Activated CD4-positive, CD25-positive, alpha-beta regulatory T cell (primary cell): ENCODE measurements at places on chromosomes 3 and 15.

- DNase-seq = no peak
Measured at GRCh38 chr3:66693461-66694031, 192.7 kb upstream of the LRIG1 start.

DNA sequence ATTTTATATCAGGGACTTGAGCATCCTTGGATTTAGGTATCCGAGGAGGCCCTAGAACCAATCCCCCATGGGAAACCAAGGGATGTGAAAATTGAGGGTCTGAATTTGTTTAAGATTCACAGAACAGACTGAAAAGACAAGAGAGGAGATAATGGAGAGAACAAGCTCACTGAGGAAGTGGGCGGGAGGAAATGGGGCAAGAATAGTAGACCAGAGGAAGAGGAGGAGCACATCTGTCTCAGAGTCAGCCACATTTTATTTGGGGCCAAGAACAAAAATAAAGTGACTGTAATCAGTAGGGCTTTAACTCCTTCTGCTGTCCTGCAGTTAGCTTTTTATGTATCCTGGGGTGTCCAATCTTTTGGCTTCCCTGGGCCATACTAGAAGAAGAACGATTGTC is 63.8 kb downstream of the BLM start:
- DNase-seq = no peak

DNA sequence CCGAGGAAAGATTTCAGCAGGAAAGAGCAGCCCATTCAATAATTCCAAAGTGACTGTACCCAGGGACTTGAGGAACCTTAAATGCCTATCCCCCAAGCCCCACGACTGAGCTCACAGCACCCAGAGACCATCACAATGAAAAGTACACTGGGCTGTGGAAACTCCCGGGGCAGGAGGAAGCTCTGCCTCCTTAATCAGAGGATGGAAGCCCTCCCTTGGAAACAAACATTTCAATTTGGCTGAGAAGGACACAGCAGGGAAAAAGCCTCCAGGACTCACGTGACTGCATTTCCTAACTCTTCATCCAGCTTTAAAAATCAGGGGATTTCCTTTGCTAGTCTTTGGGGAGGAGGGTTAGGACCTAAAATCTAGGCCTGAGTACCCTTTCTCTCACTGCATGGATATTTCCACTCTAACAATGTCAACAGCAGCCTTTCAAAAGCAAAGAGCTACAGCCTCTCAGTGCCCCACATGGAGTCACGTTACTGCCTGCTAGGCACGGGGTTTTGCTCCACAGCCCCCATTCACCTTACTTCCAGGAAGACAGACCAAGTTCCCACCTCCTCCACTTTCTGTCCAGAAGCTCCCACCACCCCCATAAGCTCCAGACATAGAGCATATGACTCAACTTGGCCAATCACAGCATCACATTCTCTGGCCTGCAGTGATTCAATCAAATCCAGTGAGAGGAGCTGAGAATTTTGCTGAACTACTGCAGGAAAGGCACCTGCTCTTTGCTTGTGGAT is 68.9 kb upstream of the WNT5A start:
- no peak for DNase-seq

- DNase-seq = no peak
Measured at GRCh38 chr3:64240396-64240795, 15.1 kb upstream of the PRICKLE2 start.

DNA sequence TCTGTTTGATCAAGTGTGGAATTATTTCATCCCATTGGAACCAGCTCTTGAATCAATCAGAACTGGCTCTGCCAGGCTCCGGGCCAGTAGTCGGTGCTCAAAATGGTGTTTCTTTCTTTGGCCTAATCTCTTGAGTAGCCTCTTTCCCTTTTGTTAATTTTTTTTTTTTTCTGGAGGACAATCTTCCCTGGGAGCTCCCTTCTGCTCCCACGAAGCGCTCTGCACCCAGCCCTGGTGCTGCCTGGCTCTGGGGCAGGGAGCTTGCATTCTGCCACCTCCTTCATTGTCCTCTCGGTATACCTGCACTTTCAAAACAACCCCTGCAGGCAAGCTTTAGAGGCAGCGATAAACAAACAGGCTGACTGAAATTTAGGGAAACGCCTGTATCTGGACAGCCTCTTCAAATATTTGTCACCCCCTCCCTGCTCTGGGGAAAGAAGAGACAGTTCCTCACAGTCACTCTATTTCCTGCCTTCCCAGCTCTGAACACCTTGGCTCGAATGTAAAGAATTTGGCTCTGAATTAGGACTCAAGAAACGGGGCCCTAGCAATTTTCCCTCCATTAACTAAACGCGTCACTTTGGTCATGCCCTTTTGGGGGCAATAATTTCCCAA is 1.1 kb upstream of the THSD4 start:
- no peak for DNase-seq

- DNase-seq = no peak
Measured at GRCh38 chr3:186142393-186142932, 33.6 kb upstream of the ETV5 start.

GRCh38 chr3:147775816-147776530 is 366.8 kb downstream of the ZIC1 start:
- no peak for DNase-seq

GRCh38 chr15:70276401-70276800 is 178.7 kb upstream of the TLE3 start:
- DNase-seq = no peak

GRCh38 chr3:31659246-31659645 is 126.5 kb downstream of the STT3B start:
- DNase-seq = no peak

GRCh38 chr3:126926684-126927400 is 56.1 kb upstream of the PLXNA1 start:
- DNase-seq = no peak

- DNase-seq = no peak
Measured at GRCh38 chr3:167184511-167184910, 195.6 kb downstream of the ZBBX start.

DNA sequence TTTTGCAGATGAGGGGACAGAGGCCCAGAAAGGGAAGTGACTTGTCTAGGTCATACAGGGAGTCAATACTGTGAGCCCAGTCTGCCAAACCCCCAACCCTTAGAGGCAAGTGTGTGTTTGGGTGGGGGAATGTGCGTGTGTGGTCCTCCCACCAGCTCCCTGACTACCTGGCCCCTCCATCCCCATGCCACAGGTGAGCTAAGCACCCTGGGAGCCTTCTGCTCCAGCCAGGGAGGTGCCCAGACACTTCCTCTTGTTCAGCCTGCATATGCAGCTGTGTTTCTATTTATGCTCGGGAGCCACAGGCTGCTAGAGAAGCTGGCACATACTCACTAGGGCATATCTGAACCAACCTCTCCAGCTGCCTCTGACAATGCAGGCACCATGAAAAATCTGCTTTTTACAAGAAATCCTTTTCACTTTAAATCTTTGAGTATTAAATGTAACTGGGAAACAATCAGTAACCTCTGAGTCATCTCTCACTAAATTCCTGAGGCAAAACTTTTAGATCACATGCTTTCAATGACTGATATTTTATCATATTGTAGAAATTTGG is 20.7 kb downstream of the TBC1D2B start:
- DNase-seq = no peak

DNA sequence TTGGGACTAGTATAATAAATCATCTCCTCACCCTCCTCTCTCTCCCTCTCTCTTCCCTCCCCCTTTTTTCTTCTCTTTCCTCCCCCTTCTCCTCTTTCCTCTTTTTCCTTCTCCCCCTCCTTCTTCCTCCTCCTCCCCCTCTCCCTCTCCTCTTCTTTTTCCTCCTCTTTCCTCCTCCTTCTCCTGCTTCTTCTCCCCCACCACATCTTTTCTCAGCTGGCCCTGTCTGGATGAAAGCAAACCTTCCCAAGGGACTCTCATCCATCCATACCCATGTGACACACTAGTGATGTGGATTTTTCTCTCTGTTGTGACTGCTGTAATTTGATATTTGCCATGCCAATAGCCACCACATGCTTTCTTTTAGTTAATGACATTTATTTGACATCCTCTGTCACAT is 127.2 kb downstream of the EBLN2 start:
- no peak for DNase-seq

DNA sequence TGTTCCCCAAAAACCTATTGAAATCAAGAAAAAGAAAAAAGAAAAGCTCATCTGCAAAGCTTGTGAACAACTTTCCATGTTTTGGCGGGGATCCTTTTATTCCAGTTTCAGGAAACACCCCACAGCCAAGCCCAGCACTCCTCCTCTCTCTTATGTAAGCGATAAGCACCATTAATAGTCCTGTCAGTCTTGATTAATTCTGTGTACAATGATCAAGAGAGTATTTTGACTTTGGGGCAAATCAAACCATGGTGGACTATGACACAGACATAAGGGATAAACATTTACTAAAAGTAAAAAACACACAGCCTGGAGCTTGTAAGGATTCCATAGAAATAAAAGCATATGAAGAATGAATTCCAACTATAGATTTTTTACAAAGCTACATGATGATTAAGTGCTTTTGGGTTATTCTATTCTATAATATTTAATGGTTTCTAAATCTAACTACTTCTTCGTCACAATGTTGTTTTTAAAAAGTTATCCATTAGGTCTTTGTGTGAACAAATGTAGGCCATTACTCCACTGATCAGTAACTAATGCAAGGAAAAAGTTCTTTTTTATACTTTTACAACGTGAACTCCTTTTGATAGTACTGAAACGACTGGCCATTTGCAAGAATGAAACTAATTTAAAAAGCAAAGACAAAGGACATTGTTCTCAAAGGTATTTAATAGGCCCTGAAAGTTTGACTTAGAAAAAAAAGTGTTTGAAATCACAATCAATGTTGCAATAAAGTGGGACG is 106.5 kb downstream of the KCNAB1 start:
- DNase-seq = no peak

- no peak for DNase-seq
Measured at GRCh38 chr15:89003865-89004725, 84.2 kb upstream of the ABHD2 start.

GRCh38 chr15:65767895-65768294 is 24.2 kb downstream of the DENND4A start:
- DNase-seq = no peak

- DNase-seq = no peak
Measured at GRCh38 chr15:61483599-61483998, 254.5 kb upstream of the RORA start.

DNA sequence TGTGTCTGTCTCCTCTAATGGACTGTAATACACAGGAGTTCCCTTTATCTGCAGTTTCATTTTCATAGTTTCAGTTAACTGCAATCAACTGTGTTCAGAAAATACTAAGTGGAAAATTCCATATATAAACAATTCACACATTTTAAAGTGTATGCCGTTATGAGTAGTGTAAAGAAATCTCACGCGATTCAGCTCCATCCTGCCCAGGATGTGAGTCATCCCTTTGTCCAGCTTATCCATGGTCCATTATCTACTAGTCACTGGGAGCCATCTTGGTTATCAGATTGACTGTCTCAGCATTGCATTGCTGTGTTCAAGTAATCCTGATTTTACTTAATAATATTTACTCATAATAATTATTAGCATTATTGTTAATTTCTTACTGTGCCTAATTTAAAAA is 14.5 kb downstream of the ZPLD1 start:
- no peak for DNase-seq

- DNase-seq = no peak
Measured at GRCh38 chr15:64224511-64224910, 61.7 kb upstream of the PPIB start.

DNA sequence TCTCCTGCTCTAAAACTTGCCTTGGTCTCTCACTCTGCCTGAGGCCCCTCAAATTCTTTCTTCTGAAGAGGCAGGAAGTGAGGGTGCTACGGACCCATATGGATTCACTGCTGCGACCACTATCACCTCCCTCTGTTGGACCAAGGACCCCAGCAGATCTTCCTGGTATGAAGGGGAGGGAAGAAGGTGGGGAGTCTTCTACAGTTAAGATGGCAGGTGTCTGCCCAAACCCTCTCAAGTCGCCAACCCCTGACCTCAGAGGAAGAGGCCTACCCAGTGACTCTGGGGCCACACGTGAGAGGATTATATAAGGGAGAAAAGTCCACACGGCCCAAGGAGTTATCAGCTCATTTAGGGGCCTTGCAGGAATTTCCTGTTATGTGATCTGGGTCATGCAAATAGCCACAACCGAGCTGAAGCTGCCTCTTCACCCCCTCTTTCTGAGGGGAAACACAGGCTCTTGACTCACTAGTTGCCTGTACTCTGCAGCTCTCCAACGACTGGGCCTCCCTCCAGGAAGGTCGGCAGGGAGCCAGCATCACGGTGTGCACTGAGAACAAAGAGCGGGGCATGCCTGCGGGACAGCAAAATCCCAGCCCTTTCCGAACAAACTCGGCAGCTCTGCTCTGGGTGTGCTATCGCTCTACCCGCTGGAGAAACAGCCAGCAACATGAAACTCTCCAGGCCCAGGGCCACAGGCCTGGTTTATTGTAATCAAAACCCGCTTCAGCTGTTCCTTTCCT is 116.0 kb downstream of the XXYLT1 start:
- no peak for DNase-seq

DNA sequence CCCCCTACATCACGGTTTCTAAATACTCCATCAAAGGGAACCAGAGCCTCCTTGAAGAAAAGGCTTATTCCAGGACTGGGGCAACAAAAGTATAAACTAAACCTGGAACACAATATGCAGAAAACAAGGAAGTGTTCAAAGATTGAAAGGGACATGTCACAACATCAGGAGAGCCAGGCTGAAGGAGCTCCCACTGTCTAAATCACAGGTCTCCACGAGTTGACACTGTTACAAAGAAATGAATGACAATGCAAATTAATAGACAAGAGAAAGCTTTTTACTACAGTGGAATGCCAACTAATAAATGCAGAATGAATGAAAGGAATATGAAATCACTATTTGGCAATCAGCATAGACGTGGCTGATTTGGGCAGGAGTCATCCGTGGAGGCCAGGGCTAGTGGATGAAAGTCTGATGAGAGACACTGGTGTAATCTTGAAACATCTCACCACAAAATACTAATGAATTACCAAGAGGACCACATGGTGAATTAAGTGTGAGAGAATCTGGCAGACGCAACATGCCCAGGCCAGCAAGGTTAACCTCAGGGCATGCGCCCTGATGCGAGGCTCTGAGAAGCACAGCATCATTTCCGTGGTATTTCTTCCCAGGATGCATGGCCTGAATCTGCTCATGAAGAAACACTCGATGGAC is 123.8 kb upstream of the TJP1 start:
- DNase-seq = no peak
